HS-5 (cell line): ENCODE measurements at places on chromosomes 6 and 20.
A peak's percentile ranks its signal among the peaks of the same experiment; 100 is the strongest.

GRCh38 chr6:10451828-10452509, 37.1 kb upstream of the TFAP2A start:
- DNase-seq: peak; percentile 92

DNA sequence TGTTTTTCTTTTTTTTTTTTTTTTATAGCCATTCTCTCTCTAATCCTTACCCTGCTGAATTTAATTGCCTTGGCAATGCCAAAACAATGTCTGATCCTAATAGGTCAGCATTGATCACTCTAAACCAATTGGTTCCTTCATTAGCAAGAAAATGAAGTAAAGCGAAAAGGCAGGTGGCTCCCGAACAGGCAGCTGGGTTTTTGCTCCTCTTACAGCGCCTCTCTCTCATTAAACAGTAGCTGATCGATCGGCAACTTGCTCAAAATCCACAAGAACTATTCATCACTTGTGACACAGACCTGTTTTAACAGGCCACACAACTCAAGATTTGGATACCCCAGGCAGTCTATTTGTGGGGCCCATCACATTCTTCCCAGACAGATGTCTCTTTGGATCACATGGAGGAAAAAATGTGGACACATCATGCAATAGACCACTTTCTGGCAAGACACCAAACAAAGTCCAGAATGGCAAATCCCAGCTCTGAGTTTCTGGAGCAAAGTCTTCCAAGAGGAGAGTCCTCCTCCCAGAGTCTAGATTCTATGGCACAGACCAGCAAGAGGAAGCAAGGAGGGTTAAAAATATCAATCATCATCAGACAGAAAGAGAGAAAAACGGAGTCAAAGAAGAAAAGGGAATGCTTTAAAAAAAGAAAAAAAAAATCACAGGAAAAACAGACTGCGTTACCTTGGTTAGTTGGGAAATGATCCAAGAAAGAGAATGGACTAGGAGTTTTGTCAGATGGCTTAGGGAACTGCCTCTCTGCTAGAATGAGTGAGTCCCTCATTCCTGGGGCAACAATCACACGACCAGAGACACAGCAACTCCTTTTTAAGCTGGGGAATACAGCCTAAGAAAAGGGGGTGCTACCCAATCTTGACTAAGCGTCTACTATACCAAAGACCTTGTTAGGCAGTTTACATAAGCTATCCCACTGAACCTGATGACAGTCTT, 247.8 kb downstream of the BTBD9 start:
- no peak for DNase-seq

DNA sequence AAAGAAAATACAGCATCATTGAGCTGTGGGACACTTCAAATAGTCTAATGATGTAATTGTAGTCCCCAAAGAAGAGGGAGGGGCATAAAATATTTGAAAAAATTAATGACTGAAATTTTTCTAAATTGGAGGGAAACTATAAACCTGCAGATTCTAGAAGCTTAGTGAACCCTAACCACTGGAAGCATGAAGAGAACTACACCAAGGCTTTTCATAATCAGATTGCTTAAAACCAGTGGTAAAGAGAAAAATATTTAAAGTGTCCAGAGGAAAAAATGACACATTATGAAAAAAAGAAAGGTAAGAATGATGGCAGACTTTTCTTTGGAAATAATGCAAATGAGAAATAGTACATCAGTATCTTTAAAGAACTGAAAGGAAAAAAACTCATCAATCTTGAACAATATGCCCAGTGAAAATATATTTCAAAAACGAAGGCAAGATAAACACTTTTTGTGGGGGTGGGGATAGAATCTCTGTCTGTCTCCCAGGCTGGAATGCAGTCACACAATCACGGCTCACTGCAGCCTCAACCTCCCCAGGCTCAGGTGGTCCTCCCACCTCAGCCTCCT, 31.3 kb downstream of the BICRAL start:
- no peak for DNase-seq

- DNase-seq: no peak
Measured at GRCh38 chr6:43773050-43773979, 3.3 kb downstream of the VEGFA start.

GRCh38 chr20:44224637-44225036, 14.1 kb upstream of the OSER1 start:
- DNase-seq: no peak

DNA sequence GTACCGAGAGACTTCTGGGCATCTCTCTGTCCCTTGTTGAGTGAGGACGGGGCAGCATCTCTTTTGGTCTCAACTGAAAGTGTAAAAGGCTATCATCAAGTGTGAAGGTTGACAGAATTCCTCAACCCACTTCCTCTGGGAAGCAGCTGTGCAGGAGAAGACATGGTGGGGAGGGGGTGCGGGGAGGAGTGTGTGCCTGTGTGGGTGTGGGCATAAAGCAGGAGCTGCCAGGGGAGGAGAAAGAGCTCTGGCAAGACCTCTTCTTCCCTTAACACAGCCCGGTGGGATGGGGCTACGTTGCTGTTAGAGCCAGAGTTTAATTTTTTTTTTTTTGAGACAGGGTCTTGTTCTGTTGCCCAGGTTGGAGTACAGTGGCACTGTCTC, 31.8 kb downstream of the CPXM1 start:
- no peak for DNase-seq
